Stimulated activated CD8-positive, alpha-beta memory T cell treated with anti-CD3 and anti-CD28 coated beads, Interleukin-2, amount 100 ng/mL, for 1 hour (primary cell): ENCODE measurements at places on chromosomes 7 and 10.
A peak's percentile ranks its signal among the peaks of the same experiment; 100 is the strongest.

DNA sequence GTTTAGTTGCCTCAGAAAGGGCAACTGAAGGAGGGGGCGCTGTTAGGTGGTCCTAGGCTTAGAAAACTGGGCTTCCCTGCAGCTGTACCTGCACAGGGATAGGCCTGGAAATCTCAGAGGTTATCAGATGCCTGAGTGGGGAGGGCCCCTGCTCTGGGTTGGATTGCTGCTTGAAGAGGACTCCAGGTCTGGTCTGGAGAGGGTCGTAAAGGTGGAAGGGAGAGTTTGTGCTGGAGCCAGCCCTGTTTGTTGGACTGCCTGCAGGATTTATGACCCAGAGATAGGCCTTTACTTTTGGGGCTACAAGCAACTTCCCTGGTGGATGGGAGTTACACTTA lies 765.9 kb downstream of the GRID1 start:
- no peak for DNase-seq

- peak; percentile 28 for DNase-seq
Measured at GRCh38 chr10:79027147-79028055, 41.4 kb upstream of the ZMIZ1 start.

DNA sequence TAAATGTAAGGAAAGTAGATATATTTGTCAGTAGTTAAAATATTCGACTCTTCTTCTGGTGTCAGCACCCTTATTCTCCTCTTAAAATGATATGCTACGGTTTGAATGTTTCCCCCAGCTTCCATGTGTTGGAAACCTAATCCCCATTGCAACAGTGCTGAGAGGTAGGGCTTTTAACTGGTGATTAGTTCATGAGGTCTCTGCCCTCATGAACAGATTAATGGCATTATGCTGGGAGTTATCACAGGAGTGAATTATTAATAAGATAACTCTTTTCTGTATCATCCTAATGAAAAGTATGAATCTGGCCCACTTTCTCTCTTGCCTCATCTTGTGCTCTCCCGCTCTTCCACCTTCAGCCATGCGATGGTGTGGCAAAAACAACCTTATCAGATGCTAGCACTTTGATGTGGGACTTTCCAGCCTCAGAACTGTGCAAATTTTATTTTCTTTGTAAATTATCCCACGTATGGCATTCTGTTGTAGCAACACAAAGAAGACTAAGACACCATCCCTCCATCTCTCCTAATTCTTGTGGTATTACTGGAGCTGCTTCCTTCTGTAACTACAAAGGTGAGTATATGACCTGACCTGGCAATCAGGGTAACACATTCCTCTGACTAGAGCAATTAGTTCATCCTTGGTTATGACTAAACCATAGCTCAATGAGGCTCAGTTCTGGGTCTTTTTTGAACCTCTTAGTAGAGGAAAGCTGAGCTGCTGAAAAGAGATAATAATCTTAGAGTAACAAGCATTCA lies 171.1 kb upstream of the TMEM196 start:
- DNase-seq, result no peak

- DNase-seq, result no peak
Measured at GRCh38 chr10:113917636-113918035, 63.2 kb downstream of the NHLRC2 start.

GRCh38 chr10:88032566-88032965 lies 169.1 kb downstream of the PTEN start:
- no peak for DNase-seq

DNA sequence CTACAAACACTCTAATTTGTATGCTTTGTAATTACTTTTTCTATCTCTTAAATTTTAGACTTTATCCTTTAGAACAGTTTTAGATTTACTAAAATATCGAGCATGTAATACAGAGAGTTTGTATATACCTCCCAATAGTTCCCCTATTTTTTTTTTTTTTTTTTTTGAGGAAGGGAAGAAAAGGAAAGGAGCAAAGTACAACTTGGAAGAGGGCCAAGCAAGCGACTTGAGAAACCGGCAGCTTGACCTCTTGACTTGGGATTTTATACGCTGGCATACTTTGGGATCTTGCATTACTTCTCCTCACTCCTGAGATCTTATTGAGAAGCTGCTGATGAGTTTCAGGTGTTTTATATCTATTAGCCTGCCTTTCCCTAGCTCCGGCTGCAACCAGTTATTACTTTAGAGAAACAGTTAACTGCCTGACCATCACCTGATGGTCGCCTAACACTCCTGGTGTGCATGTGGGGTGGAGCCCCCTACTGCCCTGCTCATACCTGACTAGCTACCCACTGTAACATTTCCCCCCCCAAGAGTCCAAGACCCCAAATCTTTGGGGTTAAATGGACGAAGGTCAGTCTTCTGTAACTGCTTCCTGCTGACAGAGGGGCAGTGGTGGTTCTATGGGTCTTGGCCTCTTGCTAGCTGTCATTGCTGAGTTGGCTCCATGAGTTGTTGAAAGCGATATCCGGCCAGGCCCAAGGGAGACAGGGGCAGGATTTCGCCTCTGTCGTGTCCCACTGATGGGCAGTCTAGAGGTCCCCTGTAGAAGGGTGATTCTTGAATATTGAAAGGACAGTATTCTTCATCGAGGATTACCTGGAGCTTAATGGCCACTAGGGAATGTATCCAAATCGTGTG lies 28.5 kb downstream of the MKLN1 start:
- no peak for DNase-seq

- no peak for DNase-seq
Measured at GRCh38 chr7:75734586-75735458, 3.9 kb downstream of the HIP1 start.

DNA sequence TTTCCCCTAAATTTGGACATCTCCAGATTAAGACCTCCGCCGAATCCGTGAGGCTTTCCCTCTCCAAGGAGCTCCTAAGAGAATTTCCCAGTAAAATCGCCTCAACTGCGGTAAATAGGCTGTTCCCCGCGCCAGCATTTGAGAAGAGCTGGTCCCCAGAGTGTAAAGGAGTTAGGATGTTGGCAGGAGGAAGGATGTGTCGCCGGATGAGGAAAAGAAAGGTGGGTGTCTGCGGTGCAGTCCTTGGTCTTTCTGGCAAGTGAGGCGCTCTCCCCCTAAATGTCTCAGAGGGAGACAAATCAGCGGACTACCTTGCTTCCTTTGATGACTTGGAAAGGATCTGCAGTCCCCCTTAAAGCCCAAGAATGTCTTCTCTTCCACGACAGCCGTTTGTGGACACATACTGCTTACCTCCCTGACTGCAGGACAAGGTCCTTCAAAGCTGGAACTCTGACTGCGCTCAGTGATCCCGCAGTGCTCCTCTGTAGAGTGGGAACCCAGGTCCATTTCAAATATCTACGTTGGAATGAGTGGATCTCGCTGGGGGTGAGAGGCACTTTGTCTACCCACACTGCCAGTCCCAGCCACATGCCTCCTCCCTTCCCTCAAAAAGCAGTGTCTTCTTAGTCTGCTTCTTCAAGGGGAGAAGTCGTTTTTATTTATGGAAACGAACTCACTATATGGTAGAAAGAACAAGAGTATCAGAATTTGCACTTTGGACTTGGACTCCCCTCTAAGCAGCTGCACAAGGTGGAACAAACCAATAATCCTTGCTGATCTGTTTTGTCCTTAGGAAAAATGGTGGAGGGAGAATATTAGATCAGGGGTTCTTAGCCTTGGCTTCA lies 1.1 kb upstream of the DLG5 start:
- DNase-seq, result no peak

DNA sequence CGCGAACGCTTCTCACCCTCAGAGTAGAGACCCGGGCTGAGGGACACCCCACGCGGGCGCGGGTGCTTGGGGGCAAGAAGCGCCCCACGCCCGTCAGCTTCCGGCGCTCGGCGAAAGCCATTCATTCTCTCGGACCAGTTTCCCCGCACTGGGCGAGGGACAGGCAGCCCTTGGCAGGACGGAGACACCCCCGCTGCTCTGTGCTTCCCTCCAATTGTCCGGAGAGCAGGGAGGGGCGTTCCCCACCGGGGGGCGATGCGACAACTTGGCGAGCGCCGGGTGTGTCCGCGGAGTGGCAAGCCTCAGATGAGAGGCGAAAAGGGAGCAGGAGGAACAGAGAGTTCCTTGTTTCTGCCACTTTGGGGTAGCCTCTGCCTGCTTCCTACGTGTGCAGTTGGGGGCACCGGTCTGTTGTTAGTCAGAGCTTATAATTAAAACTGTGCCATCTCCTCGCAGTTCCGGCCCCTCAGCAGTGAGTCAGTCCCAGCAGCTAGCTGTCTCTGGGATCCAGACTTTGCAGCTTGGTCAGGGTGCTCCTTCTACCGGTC lies 1.7 kb downstream of the GPR158 start:
- DNase-seq, result no peak

- DNase-seq, result no peak
Measured at GRCh38 chr10:17010363-17011145, 119.1 kb downstream of the CUBN start.

- DNase-seq, result no peak
Measured at GRCh38 chr7:130654850-130655249, 13.7 kb downstream of the COPG2 start.

DNA sequence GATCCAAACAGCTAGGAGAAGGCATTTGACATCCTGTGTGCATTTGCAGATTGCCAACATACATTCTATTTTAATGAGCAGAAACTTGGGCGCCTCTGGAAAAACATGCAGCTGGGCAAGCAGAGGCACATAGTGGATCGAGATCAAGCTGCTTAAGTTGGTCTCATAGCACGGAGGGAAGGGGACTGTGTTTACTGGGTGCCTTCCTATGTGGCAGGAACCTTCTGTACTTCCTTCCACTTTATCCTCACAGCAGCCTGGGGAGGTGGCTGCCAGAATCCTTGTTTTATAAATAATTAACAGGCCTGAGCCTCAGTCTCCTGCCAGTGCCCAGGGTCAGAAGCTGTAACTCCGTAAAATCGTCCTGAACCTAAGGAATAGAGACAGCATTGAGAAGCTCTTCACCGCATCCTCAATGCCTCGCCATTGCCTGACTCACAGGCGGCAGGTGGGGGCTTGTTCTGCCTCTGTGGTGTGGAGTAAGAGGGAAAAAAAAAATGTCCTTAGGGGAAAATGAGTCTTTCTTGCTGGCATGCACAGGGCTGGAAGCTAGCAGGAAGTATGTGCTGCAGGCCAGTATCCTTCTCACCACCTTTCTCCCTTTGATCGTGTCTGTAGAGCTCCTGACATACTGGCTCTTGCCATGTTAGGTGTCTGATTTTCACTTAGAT lies 6.2 kb downstream of the VWA2 start:
- no peak for DNase-seq
